Liver (tissue), 10 donors: ENCODE measurements at places on chromosomes 4 and X. TPM values are rescaled to one million over a fixed set of nuclear protein-coding genes. Genes with fewer than 3 reads are reported as not detected.
A peak's percentile ranks its signal among the peaks of the same experiment; 100 is the strongest.

- peaks cover 2% of the 10 kb centered on the region for H3K27me3 ChIP-seq
- H3K36me3 ChIP-seq: no peaks in the 10 kb centered on the region
- no peak overlapping the region for H3K27ac ChIP-seq
- no peak overlapping the region for H3K4me3 ChIP-seq
Measured at GRCh38 chr4:82803746-82804145, 5.2 kb upstream of the SCD5 start.

Gene CTAG2
- total RNA-seq: not detected

DNA sequence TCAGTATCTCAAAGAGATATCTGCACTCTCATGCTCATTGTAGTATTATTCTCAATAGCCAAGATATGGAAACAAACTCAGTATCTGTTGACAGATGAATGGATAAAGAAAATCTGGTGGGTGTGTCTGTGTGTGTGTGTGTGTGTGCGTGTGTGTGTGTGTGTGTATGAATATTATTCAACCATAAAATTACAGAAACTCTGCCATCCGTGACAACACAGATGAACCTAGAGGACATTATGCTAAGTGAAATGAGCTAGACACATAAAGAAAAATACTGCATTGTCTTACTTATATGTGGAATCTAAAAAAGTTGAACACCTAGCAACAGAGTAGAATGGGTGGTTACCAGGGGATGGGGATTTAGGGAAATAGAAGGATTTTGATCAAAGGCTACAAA, 13.2 kb downstream of the XKRX start:
- no peaks in the 10 kb centered on the region for H3K4me1 ChIP-seq
- H3K36me3 ChIP-seq: no peaks in the 10 kb centered on the region
- H3K27ac ChIP-seq: no peak overlapping the region

Gene HSD17B11
- total RNA-seq: 109 TPM

Gene GLA
- total RNA-seq: 11.8 TPM

DNA sequence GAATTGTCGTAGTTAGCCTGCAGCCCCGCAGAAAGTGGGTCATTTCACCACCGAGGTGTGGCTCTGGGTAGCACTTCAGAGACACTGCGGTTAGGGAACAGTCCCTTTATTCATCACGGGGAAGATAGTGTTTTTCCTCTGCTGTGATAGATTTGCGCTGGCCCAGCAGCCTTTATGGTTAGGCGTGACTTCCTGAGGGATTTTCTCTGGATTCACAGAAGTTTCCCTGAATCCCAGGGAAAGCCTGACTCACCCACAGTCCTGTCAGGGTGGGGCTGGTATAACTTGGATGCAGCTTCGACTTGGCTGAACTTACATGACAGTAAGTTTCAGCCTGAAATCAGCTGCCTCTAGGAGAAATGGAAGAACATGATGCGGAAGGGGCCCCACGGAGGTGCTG, 196.3 kb upstream of the HHIP start:
- no peak for DNase-seq
- no peaks in the 10 kb centered on the region for H3K27me3 ChIP-seq
- H3K4me1 ChIP-seq: no peaks in the 10 kb centered on the region

Gene MGARP
- 0.17 TPM for total RNA-seq

DNA sequence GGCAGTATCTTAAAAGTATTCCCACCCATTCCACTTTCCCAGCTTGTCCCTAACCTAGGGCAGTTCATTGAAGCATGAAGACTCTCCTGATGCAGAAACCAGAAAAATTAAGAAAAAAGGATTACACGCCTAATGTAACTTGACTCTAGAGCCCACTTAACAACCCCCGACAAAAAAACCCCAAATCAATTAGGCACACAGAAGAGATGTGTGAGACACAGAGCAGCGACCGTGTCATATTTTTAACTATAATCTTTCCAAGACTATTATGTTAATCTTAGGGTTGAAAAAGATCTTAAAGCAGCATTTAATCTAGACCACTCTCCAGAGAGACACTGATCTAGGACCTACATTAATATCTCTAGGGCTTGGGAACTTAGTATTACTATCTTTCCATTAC, 1.3 kb downstream of the YTHDC1 start:
- DNase-seq: no peak
- H3K36me3 ChIP-seq: no peaks in the 10 kb centered on the region
- peaks cover 24% of the 10 kb centered on the region for H3K4me1 ChIP-seq

Gene FGB
- 11,744 TPM for total RNA-seq

- peaks cover 4% of the 10 kb centered on the region for H3K36me3 ChIP-seq
- no peak for DNase-seq
- no peaks in the 10 kb centered on the region for H3K27me3 ChIP-seq
- no peak overlapping the region for H3K4me3 ChIP-seq
- H3K4me1 ChIP-seq: no peaks in the 10 kb centered on the region
- H3K27ac ChIP-seq: no peak overlapping the region
Measured at GRCh38 chrX:9501362-9501761, 36.5 kb downstream of the TBL1X start.

- DNase-seq: peak; percentile 70
- H3K4me3 ChIP-seq: no peak overlapping the region
- no peaks in the 10 kb centered on the region for H3K4me1 ChIP-seq
- no peaks in the 10 kb centered on the region for H3K36me3 ChIP-seq
- no peak overlapping the region for H3K27ac ChIP-seq
Measured at GRCh38 chr4:8607603-8608481, 15.3 kb downstream of the CPZ start.

- H3K4me1 ChIP-seq: peaks cover 3% of the 10 kb centered on the region
- H3K27me3 ChIP-seq: peaks cover 29% of the 10 kb centered on the region
- H3K27ac ChIP-seq: no peak within 1 kb of the TSS
- no peak within 1 kb of the TSS for H3K4me3 ChIP-seq
Measured at GRCh38 chr4:146638786-146639505, at the start of gene POU4F2. POU4F2 (plus strand) TSS chr4:146638893; CDS start chr4:146639141, 248 bp downstream.

GRCh38 chr4:179662522-179662921, 2220.3 kb upstream of the AGA start:
- no peak for DNase-seq
- H3K27ac ChIP-seq: no peak overlapping the region
- no peaks in the 10 kb centered on the region for H3K4me1 ChIP-seq
- H3K36me3 ChIP-seq: no peaks in the 10 kb centered on the region
- H3K27me3 ChIP-seq: no peaks in the 10 kb centered on the region
- no peak overlapping the region for H3K4me3 ChIP-seq

Gene MUC7
- total RNA-seq: not detected

Gene IGFBP7
- 195 TPM for total RNA-seq

GRCh38 chrX:19715711-19716638, 171.4 kb downstream of the SH3KBP1 start:
- H3K27ac ChIP-seq: no peak overlapping the region
- H3K4me3 ChIP-seq: no peak overlapping the region
- DNase-seq: no peak

GRCh38 chr4:7581477-7581876, 146.7 kb upstream of the PSAPL1 start:
- H3K4me1 ChIP-seq: no peaks in the 10 kb centered on the region
- H3K4me3 ChIP-seq: no peak overlapping the region

Gene GPR50
- not detected for total RNA-seq

Gene XPNPEP2
- total RNA-seq: 2.1 TPM

GRCh38 chrX:57083143-57083542, 38.2 kb downstream of the SPIN2B start:
- H3K27ac ChIP-seq: no peak overlapping the region
- H3K4me1 ChIP-seq: no peaks in the 10 kb centered on the region
- no peak for DNase-seq
- H3K36me3 ChIP-seq: peaks cover 2% of the 10 kb centered on the region

GRCh38 chr4:79185526-79186045, 140.3 kb downstream of the NAA11 start:
- no peaks in the 10 kb centered on the region for H3K4me1 ChIP-seq
- DNase-seq: no peak
- no peak overlapping the region for H3K27ac ChIP-seq
- H3K4me3 ChIP-seq: no peak overlapping the region
- no peaks in the 10 kb centered on the region for H3K27me3 ChIP-seq
